Placental epithelial cell (primary cell): ENCODE measurements at places on chromosomes 16 and 17. TPM values are rescaled to one million over a fixed set of nuclear protein-coding genes. Genes with fewer than 3 reads are reported as not detected.

The NT5M gene
- 1.3 and 2.4 TPM in 2 replicates for total RNA-seq

The MT1M gene
- 0.22 and 0.79 TPM in 2 replicates for total RNA-seq

The HSF4 gene
- total RNA-seq: 4.8 and 21.2 TPM in 2 replicates

The MRM3 gene
- total RNA-seq: 10.4 and 20.8 TPM in 2 replicates

The KRT17 gene
- total RNA-seq: 1,476 and 3,292 TPM in 2 replicates

The P2RX5 gene
- total RNA-seq: not detected in 2 replicates

The CLEC3A gene
- not detected in 2 replicates for total RNA-seq

The TM4SF5 gene
- total RNA-seq: not detected in 2 replicates

The OR1A2 gene
- total RNA-seq: not detected in 2 replicates

The TBC1D3E gene
- total RNA-seq: not detected in 2 replicates

The RSL1D1 gene
- 57.7 and 84.8 TPM in 2 replicates for total RNA-seq

The CACNG5 gene
- not detected in 2 replicates for total RNA-seq

The SYNGR3 gene
- 3.5 and 4.4 TPM in 2 replicates for total RNA-seq

The TEKT1 gene
- not detected in 2 replicates for total RNA-seq

The TMEM256 gene
- total RNA-seq: 83.7 and 304 TPM in 2 replicates

The LDHD gene
- total RNA-seq: 0.11 and 0.39 TPM in 2 replicates

The MYH2 gene
- not detected in 2 replicates for total RNA-seq

The DHX58 gene
- total RNA-seq: 2.4 and 5.5 TPM in 2 replicates

The CLTC gene
- 313 and 454 TPM in 2 replicates for total RNA-seq

The NLRC5 gene
- total RNA-seq: 0.39 and 0.43 TPM in 2 replicates

The KREMEN2 gene
- 0.43 and 1.2 TPM in 2 replicates for total RNA-seq

The GPR179 gene
- under 0.01 TPM in 1 of 2 replicates, not detected in the other for total RNA-seq

The IL21R gene
- under 0.01 TPM in 1 of 2 replicates, not detected in the other for total RNA-seq

The C17orf107 gene
- total RNA-seq: 32.5 and 48.7 TPM in 2 replicates

The NXPH3 gene
- total RNA-seq: 2.0 and 2.1 TPM in 2 replicates

The CUEDC1 gene
- 21.7 and 28.7 TPM in 2 replicates for total RNA-seq

The GLIS2 gene
- total RNA-seq: 1.5 and 2.0 TPM in 2 replicates

The TPSD1 gene
- total RNA-seq: not detected in 2 replicates

The INPP5K gene
- 25.6 and 26.7 TPM in 2 replicates for total RNA-seq
